ELR (cell line): ENCODE measurements at places on chromosomes 12 and 14.

DNA sequence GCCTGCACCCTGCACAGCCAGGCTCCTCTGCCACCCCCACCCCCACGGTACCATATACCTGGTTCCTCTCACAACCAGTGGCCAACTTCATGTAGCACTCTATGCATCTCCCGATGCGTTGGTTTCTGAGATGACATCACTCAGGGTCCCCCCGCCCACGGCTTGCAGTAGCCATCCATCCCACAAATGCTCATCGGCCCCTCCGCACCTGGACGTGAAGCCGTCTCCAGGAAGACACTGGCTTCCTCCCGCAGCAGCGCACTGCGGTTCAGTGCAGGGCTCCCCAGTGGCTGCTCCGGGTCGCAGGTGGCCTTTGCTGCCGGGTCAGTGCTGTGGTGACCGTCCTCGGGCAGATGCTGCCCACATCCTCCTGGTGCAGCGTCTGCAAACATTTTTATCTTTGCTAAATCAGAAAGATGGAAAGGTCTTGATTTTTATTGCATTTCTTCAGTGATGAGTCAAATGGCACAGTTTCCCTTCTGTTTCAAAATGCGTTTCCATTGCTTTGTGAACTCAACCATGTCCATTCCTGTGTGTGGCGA is 27.5 kb upstream of the MMP17 start:
- no peak for DNase-seq

GRCh38 chr14:20556500-20557211 is 4.2 kb downstream of the RNASE9 start:
- DNase-seq: no peak

DNA sequence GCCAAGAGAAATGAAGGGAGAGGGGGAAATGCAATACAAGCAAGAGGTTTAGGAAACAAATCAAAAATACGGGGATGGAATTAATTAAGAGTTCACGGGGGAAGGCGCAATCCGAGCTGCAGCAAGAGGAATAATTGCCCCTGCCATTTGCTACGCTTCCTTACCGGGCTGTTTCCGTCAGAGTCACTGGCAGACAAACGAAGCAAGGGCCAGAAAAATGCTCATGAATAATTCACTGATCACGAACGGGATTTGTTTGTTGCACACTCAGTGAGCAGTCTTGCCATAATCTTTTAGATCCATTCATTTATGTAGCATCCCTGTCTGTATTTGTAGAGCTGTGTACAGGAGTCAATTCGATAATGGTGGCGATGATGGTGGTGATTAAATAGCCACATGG is 39.0 kb downstream of the PLXNC1 start:
- DNase-seq: no peak

DNA sequence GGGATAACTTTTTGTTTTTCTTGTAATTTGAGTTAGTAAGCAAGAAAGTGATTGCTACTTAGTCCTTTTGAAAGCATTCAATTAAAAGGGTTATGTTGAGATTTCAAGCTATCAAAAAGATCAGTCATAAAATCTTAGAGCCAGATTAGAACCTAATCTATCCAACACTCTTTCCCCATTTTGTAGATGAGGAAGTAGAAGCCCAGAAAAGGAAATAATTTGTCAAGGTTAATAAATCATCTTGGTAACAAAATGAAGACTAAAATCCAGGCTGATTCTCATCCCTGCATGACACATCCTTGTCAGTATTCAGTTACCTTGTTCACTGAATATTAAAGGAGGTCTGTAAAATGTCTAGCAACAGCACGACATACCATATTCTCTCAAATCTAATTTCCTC is 26.5 kb downstream of the PPP1R13B start:
- no peak for DNase-seq

GRCh38 chr14:68787092-68787992 is 5.5 kb downstream of the ZFP36L1 start:
- peak; percentile 59 for DNase-seq

DNA sequence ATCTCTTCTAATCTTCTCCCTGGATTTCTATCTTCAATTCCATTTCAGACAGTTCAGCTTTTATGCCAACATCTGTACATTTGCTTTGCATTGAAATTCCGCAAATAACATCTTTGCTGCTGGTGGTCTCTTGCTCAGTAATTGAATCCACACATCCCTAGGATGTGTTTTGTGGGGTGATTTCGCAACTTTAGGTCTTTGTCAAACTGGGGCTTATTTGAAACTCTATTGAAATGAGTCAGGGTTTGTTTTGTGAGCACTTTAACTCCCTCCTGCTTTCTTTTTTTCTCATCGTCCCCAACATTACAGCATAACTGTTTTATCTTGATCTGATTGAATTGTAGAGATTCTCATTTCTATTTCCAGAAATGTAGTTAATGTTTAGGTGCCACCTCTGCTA is 404.3 kb downstream of the NPAS3 start:
- DNase-seq: no peak

GRCh38 chr12:24246376-24246775 is 296.9 kb upstream of the SOX5 start:
- DNase-seq: no peak

DNA sequence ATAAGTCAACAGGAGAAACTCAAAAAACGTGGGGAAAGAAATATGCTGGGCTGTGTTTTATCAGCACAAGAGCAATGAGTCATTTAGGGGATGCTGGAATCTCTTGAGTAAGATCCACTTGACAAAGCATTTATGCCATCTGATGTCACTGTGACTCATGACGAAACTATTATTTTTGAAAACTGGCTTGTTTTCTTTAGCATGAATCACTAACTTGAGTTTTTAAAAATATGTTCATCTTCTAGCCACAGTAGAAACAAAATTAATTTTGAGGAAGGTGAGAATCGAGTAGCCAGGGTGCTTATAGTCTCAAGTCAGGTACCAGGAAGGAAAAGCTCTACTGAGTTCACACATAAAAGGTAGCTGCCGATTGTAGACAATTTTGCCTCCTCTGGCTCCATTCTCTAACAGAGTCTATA is 456.2 kb upstream of the MGAT4C start:
- DNase-seq: peak; percentile 99

DNA sequence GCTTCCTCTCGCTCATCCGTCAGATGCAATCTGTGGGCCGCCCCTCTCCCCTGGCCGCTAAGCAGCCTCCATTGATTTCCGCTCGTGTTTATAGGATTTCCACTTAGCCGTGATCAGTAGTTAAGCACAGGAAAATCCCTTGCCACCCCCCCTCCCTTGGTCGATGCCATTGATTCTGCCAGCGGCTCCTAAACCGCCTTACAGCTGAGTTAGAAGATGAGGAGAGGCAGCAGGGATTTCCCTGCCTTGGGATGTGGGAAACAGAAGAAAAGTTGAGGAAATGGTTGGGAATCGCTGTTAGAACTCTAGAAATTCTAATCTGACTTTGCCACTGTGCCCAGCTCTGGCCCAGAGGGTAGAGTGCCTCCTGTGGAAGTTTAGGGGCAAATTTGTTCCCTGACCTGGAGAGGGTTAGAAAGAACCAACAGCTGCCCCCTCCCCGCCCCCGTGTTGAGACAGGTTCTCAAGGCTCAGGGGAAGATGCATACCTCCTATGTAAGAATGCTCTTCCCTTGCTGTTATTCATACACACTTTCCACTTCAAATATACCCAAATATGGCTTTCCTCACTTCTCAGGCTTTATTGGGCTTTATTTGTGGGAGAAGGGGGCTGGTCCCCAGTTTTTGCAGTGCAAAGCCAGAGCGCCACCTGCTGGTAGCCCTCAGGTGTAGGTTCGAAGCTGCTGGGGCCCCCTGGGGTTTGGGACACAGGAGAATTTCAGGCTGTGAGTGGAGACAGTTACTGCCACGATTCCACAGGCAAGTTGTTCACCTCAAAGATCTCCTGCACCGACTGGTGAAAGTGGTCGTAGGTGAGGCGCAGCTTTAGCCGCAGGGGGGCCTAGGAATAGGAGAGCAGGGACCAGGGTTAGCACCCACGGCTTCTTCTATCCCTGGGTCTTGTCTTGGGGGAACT is 3.2 kb downstream of the THTPA start:
- peak; percentile 69 for DNase-seq

- no peak for DNase-seq
Observed at GRCh38 chr14:78446807-78447206, 276.6 kb downstream of the NRXN3 start.

DNA sequence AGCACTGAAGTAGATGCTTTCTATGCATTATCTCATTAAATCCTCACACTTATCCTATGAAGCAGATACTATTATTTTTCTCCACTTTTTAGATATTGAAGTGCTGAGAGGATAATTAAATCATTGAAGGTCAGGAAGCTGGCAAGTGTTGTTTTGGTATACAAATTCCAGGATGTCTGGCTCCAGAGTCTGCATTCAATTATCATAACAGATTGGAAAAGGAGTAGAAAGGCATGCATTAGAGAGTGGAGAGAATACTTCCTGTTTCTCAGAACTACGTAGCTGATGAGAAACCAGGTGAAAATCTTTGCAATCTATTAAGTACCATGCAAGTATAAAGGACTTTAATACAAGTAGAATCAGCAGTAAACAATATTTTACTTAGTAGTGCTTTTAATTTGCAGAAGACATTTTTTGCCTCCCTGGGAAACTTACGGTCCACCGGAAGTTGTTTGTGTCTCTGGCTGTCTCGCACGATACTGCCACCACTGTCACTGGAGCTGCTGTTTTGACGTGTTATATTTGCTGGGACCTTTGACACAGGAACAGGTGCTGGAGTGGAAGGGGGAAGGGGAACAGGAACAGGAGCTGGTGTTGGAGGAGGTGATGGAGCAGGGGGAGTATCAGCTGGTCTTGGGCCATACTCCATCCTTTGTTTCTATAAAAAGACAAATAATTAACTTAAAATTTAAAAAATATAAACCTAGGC is 158.0 kb downstream of the EPS8 start:
- DNase-seq: no peak

GRCh38 chr12:124131659-124132058 is 158.6 kb downstream of the ZNF664 start:
- DNase-seq: no peak

DNA sequence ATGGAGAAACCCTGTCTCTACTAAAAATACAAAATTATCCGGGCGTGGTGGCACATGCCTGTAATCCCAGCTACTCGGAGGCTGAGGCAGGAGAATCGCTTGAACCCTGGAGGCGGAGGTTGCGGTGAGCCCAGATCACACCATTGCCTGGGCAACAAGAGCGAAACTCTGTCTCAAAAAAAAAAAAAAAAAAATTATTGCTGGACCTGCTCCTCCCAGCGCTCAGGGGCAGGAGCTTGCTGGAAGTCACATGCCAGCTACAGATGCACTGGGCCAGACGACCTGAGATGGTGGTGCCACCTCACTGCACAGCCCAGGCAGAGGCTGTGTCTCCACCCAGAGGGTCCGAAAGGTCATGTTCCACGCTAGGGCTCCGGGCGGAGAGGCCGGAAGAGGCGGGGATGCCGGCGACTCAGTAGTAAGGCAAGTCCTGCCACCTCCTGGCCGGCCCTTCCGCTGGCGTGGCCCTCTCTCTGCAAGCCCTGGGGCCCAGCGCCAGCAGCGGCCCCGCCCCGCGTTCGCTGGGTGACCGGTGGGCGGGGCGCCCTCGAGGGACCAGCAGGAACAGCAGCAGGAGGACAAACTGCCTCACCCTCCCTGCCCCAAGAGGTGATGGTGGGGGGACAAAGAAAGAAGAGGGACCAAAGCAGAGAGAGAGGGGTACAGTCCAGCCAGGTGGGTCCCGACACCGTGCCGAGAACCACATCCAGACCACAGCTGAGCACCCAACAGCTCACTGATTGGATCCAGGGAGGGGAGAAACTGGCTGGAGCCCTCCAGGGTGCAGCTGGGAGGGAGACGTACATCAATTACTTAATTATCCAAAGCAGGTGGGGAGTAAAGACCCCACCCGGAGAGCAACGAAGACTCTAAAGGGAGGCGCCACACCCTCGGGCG is 3.6 kb upstream of the RHOF start:
- peak; percentile 94 for DNase-seq

GRCh38 chr12:40446385-40446784 is 221.6 kb downstream of the LRRK2 start:
- peak; percentile 17 for DNase-seq

DNA sequence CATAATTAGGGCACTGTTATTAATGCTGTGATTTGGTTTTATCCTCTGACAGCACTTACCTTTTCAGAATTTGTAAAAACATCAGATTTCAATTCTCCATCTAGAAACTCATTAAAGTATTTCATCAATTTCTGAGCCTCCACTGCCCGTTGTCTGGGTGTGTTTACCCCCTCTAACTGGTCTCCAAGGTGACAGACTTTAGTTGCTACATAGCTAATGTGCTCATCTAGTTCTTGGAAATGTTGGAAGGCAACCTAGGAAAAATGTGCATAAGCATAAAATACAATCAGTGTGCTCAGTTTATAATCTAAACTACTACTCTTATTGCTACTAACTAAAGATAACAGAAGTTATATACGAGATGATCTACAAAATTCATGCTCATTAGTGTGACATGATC is 24.6 kb downstream of the EXOC5 start:
- no peak for DNase-seq
